ENCODE measurements at places on chromosomes 11 and 22.
A peak's percentile ranks its signal among the peaks of the same experiment; 100 is the strongest.

DNA sequence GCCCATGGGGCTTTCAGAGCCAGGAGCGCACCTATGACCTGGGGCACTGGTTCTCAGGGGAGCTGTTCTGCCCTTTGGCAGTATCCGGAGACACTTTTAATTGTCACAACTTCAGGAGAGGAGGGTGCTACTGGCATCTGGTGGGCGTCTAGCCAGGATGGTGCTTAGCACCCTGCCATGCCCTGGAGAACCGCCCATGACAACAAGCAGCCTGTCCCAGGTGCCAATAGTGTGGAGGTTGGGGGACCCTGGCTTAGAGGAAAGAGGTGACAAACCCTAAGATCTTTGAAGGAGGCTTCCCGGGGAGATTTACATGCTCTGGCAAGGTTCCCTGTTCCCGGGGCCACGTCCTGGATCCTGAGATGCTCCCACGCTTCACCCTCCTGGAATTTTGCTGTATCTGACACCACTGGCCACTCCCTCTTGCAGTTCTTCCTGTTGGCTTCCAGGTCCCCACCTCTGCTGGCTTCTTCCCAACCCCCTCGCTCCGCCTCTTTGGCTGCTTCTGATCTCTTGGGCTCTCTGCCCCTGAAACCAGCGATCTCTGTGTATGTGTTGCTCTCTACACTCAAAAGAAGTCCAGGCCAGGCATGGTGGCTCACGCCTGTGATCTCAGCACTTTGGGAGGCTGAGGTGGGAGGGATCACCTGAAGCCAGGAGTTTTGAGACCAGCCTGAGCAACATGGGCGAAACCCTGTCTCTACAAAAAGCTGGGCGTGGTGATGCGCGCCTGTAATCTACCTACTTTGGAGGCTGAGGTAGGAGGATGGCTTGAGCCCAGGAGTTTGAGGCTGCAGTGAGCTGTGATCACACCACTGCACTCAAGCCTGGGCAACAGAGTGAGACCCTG is 31.1 kb downstream of the FADS3 start:
- no peak for DNase-seq

DNA sequence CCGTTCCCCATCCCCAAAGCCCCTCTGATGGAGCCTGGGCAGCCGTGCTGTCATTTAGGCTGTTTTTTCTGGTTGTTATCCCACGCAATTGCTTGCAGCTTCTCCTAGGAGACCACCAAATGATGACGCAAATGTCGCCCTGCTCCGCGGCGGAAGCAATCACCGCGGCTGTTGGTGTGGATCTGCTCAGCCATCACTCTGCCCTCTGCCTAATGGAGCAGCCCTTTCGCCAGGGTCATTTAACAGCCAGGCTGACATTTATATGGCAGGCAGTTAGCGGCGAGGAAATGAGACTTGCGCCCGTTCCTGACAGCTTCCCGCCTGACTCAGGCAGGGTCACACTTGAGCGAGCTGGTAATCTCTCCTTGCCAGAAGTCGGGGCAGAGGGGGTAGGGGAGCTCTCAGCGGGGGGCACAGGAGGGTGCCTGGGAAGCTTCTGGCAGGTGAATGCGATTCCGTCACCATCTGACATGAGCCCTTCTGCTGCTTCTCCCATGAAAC is 97.9 kb upstream of the RTL6 start:
- no peak for DNase-seq

DNA sequence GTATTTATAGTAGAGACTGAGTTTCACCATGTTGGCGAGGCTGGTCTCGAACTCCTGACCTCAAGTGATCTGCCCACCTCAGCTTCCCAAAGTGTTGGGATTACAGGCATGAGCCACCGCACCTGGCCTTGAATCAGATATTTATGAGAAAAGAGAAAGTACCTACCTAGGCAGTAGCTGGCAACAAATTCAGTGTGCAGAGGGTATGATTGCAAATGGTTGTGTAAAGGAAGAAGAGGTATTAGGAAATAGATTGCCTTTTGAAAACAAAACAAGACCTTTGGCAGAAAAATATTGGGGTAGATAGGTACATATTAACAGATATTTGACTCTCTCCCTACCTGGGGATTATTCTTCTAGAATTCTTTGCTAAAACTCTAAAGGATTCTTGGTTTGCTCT is 38.5 kb upstream of the LIN7C start:
- DNase-seq, result no peak

DNA sequence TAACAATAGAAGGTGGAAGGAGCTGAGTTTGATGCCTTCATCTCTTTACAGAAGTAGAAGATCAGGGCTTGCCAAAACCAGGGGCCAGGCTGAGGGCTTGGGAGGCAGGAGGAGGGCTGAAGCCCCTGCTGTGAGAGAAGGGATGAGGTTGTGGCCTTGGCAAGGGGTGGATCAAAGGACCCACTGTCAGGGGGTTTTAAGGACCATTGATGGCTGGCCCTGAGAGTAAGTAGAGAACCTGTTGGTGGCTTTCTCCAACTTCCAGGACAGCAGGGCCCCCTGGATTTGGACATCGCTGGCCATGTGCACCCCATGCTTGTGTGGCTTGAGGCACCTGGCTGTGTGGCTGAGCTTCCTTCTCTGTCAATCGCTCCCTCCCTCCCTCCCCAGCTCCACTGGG is 927.7 kb downstream of the TBC1D22A start:
- no peak for DNase-seq

- DNase-seq, result peak; percentile 29
Measured at GRCh38 chr22:23984430-23984829, 4.5 kb downstream of the GSTT2 start.

DNA sequence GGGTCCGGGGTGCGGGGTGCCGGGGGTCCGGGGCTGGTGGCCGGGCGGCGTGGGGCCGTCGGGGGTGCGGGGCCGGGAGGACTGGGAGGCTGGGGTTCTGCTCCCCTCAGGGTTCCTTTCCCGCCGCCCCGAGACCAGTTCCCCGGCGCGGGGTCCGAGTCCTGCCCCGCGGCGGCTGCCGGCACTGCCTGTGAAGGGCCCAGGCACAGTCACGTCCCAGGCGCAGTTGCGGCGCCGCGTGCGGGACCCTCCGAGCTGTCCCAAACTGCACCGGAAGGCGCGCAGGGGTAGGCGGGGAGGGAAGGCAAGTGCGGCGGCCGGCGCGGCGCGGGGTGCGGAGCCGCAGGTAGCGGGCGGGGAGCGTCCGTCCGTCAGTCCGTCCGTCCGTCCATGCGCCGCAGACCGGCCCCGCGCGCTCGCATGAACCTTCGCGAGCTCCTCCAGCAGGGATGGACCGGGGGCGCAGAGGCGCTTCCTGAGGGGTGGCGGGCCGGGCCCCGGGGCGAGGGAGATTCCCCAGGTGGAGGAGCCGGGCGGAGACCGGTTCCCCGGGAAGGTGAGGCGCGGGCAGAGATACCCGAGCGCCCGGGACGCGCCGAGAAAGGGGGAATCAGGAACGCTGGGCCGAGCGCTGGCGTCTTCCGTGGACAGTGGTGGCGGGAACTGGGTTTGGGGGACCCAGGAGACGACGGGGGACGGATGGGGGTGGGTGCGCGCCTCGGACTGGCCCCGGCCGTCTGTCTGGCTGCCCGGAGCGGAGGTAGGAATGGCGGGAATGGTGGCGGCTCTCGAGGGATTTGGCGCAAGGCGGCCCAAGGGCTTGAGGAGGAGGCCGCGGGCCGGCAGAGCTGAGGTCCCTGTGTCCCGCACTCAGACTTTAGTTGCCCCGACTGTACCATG is 3.1 kb upstream of the ADORA2A start:
- no peak for DNase-seq

GRCh38 chr11:17741487-17741886 is 6.9 kb downstream of the KCNC1 start:
- no peak for DNase-seq

GRCh38 chr22:17712441-17712840 is 61.8 kb downstream of the BID start:
- DNase-seq, result no peak

- DNase-seq, result no peak
Measured at GRCh38 chr22:35882211-35883030, 146.2 kb downstream of the RBFOX2 start.

DNA sequence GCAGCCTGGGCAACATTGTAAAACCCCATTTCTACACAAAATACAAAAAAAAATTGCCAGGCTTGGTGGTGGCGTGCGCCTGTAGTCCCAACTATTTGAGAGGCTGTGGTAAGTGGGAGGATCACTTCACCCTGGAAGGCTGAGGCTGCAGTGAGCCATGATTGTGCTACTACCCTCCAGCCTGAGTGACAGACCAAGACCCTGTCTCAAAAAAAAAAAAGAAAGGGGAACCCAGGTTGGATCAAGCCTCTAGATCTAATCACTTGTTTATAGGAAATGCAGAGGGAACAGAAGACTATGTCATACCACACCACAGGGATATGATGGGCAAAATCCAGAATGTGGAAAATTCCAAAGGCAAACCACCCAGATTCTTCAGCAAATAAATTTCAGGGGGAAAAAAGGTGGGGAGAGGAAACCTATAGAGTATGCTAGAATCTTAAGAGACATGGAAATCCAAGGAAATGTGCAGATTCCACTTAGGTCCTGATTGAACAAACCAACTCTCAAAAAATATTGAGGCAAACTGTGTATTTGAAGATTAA is 16.5 kb upstream of the MALAT1 start:
- no peak for DNase-seq

Measured in GM20000 (cell line).